ENCODE measurements at places on chromosomes 11 and 22.

DNA sequence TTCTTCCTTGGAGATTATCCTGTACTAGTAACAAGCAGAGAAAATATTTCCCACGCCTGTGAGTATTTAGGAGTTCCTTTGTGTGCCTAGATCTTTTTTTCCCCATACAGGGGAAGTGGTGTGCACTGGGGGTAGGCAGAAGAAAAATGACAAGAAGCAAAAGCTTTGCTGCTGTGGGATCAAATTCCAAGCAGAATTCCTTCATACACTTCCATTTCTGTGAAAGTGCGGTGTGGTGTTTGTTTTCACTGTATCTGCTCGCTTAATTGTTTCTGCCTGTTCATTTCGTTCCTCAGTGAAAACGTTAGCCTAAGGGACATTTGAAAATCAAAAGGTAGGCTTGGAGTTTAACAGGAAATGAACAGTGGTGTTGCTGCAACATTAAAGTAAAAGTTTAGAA lies 47.9 kb downstream of the BLID start:
- DNase-seq = no peak

DNA sequence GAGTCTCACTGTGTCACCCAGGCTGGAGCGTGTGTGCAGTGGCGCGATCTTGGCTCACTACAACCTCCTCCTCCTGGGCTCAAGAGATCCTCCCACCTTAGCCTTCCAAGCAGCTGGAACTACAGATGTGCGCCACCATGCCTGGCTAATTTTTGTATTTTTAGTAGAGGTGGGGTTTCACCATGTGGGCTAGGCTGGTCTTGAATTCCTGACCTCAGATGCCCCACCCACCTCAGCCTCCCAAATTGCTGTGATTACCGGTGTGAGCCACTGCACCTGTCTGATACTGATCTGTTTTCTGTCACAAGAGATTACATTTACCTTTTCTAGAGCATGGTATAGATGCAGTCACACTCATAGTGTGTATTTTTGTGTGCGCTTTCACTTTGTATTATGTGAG lies 11.6 kb downstream of the ATG13 start:
- DNase-seq = no peak

GRCh38 chr11:44407211-44407996 lies 97.5 kb upstream of the ALX4 start:
- no peak for DNase-seq

GRCh38 chr22:19242699-19243098 lies 48.8 kb downstream of the CLTCL1 start:
- no peak for DNase-seq

- DNase-seq = no peak
Observed at GRCh38 chr11:27443746-27444507, 28.7 kb downstream of the LGR4 start.

- DNase-seq = no peak
Observed at GRCh38 chr22:30198152-30198825, 48.3 kb downstream of the LIF start.

DNA sequence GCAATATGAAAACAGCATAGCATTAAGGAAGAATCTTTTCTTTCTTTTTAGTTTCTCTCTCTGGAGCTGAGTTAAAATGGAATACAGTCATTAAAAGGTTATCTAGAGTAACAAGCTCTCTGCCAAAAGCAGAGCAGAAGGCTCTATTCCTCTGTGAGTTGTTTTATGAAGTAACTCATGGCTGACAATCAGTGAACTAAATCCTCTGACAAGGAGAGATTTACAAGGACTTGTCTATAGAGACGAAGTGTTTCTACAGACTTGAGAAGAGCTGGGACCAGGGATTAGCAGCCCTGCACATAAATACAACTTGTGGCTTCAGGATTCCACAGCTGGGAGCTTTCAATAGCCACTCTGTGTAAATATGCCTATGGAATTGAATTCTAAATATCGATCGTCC lies 192.5 kb upstream of the RAG2 start:
- no peak for DNase-seq

DNA sequence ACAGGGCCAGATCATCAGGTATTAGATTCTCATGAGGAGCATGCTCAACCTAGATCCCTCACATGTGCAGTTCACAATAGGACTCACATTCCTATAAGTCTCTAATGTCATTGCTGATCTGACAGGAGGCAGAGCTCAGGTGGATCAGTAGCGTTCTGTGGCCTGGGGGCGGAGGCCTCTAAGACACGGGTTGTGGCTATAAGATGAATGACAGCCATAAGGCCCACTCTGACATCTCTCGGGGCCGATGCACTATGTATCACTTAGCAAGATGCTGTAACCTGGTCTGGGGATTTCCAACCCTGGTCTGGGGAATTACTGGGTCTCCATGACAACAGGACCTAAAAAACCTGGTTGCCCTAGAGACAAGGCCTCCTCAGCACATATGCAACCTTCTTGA lies 932.7 kb downstream of the TBC1D22A start:
- DNase-seq = no peak

DNA sequence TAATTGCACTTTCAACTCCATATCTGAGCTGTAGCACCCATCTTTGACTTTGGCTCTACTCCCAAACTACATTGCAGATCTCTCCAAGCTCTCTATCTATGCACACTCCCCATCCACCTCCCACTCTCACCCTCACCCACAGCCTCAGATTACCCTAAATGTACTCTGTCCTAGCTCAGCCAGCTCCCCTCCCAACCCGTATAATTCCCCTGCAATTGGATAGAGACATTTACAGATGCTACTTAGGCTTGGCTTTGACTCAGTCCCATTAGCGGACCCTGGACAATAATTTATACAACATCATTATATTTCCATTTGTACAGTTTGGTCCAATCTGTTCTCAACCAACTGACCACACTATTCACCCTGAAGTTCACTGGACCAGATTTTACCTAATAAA lies 338.9 kb upstream of the ANO3 start:
- DNase-seq = no peak

DNA sequence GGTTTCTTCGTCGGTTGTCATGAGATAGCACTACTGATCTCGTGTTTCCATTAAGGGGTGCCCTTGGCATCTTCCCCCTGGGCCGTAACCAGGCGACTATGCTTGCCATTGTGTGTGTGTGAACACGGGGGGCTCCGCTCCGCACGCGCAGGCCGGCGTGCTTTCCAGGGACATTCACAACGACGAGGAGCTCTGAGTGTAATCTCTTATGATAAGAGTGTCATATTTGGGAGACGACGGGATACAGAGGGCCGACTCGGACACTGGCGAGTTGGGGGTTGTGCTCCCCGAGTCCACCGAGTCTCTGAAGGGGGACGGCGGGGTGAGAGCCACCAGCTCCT lies 170.9 kb upstream of the CTSC start:
- no peak for DNase-seq

DNA sequence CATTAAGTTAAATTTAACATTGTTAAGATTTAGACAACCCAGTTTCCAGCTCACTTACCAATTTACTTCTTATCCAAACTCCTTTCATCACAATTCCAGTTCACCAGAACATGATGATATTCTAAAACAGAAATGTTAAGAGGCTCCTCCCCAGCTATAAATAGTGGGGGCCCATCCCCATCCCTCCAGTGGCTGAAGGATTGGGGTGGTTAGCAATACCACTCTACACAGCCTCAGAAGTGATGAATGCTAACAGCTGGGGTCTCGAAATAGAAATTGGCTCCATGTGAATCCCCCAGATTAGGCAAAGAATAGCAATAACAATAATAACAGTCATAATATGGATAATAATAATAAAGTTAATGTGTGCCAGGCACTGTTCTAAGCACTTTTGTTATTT lies 97.9 kb upstream of the NCAM1 start:
- no peak for DNase-seq

DNA sequence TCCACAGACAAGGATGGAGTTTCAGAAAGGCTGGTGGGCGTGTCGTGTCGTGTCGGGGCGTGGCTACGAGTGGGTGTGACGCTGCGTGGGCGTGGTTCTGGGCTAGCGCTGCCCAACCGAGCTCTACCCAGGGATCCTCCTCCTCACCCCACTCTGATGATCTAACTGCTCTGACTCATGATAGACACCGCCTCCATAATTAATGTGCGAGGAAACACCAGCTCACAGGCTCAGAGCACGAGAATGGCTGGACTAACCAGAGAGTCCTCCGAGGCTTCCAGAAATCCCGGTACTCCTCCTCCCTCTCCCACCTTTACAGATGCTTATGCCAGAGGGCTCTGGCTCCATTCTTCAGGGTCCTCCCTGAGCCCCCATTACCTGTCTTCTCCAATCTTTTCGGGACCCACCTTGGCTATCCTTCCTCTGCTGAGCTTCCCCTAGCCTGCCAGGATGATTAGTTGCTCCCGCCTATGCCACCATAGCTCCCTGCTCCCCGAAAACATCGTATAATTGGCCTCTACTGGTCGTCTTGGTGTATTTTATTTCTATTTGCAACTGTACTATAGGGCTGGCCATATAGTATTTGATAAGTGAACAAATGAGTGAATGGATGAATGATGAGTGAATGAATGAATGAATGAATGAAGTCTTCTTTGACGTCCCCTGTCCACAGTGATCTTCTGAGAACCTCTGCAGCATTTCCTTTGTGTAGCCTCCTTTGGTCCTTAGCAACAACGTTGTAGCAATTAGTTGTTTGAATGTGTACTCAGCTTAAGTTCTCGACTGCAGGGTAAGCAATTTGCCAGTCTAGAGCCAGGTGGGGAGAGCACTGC lies 21.7 kb downstream of the TMPRSS13 start:
- DNase-seq = peak; percentile 46

- DNase-seq = no peak
Observed at GRCh38 chr11:11229647-11230046, 123.4 kb downstream of the CSNK2A3 start.

DNA sequence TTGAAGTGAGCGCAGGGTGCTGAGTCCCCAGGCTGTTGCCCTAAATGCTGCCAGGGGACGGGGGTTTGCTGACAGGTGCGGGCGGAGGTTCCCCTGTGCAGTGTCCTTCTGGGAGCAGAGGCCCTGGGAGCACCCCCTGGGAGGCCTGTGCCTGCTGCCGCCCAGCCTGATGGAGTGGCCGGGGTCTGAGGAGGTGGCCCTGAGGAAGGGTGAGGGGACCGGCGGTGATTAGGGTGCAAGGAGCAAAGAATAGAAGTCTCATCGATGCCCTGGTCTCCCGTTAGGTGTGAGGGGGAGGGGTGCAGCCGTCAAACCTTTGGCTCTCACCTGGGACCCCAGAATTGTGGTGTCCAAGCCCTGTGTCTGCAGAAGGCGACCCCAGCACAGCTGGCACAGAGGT lies 1294.7 kb downstream of the BRD1 start:
- DNase-seq = no peak

GRCh38 chr22:25027959-25028840 lies 75.7 kb downstream of the KIAA1671 start:
- no peak for DNase-seq

GRCh38 chr11:102523887-102524286 lies 6.7 kb downstream of the MMP7 start:
- DNase-seq = no peak

GRCh38 chr11:128365044-128365443 lies 222.3 kb downstream of the ETS1 start:
- no peak for DNase-seq

GRCh38 chr22:45473626-45474237 lies 29.0 kb upstream of the FBLN1 start:
- no peak for DNase-seq

DNA sequence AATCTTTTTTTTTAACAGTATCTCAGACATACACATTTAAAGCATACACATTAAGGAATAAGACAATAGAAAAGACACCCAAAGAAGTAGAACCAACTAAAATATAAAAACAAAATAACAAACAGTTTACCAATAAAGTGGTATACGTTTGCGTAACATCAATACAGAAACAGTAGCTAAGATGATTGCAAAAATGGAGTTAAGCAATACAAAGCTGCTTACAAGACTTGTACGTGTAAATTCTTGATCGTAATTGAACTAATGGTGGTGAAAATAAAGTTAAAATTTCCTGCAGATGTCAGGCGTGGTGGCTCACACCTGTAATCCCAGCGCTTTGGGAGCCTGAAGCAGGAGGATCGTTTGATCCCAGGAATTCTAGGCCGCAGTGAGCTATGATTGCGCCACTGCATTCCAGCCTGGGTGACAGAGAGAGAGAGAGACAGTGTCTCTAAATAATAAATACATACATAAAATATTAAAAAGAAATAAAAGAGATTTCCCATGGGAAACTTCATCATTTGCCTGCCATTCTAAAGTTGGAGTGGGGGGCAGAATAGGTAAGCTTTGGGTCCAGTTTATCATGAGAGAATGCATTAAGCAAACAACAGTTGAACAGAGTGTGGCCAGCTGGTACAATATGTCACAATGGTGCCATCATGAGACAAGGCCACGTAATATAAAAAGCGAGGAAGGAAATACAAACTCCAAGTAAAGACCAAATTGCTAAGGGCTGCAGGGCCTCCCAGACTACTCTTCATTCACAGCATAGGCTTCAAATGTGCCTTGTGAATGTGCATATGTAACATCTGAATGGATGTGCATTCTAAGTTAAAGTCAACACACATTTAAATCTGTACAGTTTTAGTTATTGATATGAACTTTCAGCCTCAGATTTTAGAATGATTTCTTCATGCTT lies 38.9 kb upstream of the EED start:
- no peak for DNase-seq

DNA sequence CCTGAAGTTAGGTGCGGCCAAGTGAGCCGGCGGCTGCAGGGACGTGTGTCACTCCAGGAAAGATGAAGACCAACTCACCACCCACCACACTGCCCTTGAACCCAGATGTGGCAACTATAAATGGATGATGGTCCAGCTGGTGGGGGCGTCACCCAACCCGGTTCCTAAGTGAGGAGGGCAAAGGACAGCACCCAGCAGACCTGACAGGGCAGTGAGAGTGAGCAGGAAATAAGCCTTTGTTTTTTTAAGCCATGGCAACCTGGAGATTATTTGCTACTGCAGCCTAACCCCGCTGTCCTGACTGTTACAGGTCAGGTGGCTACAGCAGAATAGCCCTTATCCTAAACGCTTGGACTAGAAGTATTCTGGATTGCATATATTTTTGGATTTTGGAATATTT lies 228.9 kb downstream of the CTTN start:
- no peak for DNase-seq

DNA sequence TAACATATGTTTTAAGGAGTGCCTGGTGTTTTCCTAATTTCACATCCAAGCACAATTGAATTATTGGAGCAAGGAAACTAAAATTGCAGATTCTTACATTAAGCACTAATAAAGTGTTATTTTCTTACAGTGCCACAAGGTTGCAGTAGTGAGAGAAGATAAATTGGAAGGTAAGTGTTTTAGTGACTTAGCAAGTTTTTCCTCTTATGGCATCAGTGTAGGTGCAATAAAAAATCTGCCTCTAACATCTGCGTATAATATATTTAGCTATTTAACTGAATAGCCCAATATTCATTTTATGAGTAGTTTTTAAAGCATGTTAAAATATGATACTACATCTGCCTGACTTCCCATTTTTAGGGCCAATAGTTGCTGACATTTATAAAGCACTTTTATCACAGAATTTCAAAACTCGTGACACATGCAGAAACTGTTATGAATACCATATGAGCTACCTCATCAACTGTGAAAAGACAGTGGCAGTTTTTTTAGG lies 19.0 kb downstream of the POLD3 start:
- DNase-seq = no peak

- no peak for DNase-seq
Observed at GRCh38 chr11:111298413-111299100, at the start of gene POU2AF3. Gene POU2AF3, plus strand, starts transcription at chr11:111298546. Its CDS starts 36 bp downstream, at chr11:111298582.

Measured in activated CD4-positive, alpha-beta T cell treated with anti-CD3 and anti-CD28 coated beads, Interleukin-2, amount 50 U/mL, for 1 hour (primary cell).